ENCODE measurements at places on chromosomes 13 and 19. TPM values are rescaled to one million over a fixed set of nuclear protein-coding genes. Genes with fewer than 3 reads are reported as not detected.

DNA sequence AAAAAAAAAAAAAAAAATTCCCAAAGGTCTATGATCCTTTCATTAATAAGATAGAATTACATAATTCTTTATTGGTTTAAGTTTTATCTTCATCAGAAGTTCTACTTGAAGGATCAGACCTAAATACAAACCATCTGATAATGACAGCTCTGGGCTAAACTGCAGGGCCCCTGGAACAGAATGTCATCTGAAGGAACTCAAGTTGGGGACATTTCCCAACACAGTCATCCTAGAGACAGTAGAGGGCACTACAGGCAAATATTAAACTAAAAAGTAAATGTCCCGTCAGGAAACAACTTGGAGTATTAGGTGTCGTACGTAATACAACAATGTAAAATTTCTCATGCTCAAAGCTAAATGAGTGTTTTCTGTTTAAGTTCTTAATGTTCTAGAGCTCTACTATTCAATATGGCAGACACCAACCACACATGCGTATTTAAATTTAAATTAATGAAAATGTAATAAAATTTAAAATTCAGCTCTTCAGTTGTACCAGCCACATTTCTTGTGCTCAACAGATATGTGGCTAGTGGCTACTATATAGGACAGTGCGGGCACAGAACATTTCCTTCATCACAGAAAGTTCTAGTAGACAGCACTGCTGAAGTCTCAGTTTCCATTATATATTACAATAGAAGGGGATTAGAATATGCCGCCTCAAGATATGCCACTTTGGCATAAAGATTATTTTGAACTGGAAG lies 21.8 kb upstream of the NAXD start:
- peak; percentile 74 for DNase-seq

TEX29 gene
- not detected for total RNA-seq

CADM4 gene
- total RNA-seq: 2.9 TPM

PEX11G gene
- total RNA-seq: not detected

- no peak for DNase-seq
Observed at GRCh38 chr19:35717665-35718344, at the start of gene KMT2B. Gene KMT2B, plus strand, starts transcription at chr19:35718003. Its CDS starts 16 bp downstream, at chr19:35718019.

TNNI3 gene
- 3.6 TPM for total RNA-seq

PTPRH gene
- total RNA-seq: 0.24 TPM

NKPD1 gene
- total RNA-seq: 0.48 TPM
